CMK (cell line): ENCODE measurements at places on chromosomes 1 and 21.

- no peak for DNase-seq
Measured at GRCh38 chr1:245939756-245940345, 567.2 kb downstream of the SMYD3 start.

GRCh38 chr1:147579934-147580537 lies 38.7 kb downstream of the BCL9 start:
- DNase-seq = no peak

DNA sequence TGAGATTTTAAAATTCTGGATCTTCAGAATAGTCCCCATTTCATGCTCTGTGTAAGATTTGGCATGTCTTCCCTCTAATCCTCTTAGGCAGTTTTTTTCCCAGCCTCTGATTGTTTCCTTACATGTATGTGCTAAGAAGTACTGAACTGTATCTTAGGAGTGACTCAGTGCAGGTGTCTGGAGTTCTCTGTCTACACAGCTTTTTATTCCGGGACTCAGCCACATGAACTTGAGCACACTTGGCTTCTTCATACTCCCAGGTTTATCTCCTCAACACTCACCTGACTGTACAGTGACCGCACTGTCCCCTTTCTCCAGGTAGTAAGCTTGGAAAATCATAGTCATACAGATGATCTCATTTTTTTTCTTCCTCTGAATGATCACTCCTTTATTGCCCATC lies 50.7 kb downstream of the SYT14 start:
- no peak for DNase-seq

DNA sequence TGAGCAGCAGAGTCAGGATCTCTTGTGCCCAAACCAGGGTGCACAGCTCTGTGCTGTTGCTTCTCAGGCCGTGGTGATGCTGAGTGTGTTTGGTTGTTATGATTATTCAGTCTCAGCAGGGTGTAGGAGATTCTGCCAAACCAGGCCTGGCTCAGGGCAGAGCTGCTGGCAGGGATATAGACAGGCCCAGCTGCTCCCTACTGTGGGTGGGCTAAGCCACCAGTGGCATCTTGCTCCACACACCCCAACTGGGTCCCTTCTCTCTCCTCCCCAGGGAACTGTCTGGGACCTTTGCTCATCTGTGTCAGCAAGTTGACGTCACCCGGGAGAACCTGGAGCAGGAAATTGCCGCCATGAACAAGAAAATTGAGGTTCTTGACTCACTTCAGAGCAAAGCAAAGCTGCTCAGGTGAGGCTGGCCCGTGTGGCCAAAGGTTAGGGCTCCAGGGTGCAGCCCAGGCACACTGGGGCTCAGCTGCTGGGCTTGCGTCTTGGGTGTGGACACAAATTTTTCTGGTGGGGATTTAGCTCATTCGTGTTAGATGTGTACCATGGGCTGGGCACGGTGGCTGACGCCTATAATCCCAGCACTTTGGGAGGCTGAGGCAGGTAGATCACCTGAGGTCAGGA lies 9.9 kb upstream of the MIIP start:
- no peak for DNase-seq

DNA sequence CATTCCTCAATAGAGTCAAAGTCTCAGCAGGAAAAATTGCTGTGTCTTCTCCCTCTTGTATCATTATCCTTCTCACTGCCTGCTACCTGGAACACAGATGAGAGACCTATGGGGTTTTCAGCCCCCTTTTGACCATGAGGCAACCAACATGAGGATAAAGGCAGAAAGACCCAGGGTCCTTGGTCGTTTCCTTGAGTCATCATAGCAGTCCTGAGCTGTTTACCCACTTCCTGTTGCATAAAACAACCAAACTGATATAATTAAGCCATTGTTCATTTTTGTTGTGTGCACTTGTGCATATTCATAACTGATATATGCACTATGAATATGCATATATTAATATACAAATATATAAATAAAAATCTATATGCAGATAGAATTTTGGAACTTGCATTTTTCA lies 188.3 kb upstream of the MAP1LC3C start:
- DNase-seq = no peak

DNA sequence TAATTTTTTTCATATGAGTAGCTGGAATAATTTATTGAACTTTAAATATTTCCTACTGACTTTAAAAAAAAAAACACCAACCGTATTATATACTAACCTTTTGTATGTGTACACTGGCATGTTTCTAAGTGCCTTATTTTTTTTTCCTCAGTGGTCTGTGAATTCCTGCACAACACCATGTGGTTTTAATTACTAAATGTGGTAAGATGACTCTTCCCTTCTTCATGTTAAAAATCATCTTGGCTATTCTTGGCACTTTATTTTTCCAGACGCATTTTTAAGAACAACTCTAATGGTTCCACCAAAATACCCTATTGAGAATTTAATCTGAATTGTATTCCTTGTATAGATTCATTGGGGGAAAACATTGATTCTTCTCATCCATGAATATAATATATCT lies 28.4 kb downstream of the PPP2R5A start:
- DNase-seq = no peak

DNA sequence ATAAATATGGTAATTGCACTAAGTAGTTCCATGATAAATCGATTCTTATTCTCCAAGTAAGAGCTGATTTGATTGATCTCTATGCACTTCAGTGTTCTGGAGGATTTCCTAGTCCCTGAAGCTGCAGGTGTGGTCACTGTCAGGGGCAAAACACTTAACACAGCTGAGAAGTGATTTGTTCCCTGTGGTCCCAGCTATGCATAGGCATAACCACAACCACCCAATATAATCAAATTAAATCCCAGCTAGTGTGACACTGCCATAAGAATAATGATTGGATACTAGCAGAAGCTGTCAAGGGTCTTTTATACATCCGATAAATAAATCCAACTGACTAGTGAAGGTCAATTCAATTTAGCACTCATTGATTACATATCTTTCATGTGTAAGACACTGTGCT lies 60.1 kb downstream of the PTGER3 start:
- no peak for DNase-seq

GRCh38 chr1:26404641-26405040 lies 6.0 kb upstream of the LIN28A start:
- no peak for DNase-seq

- DNase-seq = no peak
Measured at GRCh38 chr1:8082945-8083344, 56.8 kb upstream of the ERRFI1 start.

- no peak for DNase-seq
Measured at GRCh38 chr1:170800265-170800664, 135.1 kb upstream of the MROH9 start.

DNA sequence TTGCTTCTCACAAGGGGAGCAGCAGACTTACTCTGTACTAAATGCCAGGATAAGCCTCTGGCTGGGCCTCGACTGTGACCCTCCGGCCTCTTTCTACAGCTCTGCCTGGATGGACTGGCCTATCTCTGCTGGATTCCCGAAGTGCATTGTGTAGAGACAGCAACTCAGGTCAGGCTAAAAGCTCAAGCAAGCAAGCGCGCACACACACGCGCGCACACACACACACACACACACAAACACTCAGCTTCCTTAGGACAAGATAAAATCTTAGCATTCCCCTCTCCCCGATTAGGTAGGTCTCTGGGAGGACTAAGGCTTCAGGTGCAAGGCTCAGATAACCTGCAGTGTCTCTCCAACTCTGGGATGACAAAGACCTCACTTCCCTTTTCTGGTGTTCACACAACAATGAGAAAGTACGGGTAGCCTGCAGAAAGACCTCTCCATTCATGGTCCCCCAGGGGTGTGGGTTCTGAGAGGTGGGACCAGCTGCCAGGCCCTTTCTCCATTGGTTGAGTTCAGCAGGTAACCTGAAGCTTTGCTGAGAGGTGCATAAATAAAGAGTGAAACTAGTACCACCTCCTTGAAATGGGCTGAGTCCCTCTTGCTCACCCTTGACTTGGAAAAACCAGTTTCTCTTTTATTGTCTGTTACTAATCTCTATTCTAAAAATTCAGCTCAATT lies 155.1 kb upstream of the CAMK1G start:
- DNase-seq = no peak

- DNase-seq = no peak
Measured at GRCh38 chr1:108609483-108610049, 49.7 kb downstream of the EEIG2 start.

DNA sequence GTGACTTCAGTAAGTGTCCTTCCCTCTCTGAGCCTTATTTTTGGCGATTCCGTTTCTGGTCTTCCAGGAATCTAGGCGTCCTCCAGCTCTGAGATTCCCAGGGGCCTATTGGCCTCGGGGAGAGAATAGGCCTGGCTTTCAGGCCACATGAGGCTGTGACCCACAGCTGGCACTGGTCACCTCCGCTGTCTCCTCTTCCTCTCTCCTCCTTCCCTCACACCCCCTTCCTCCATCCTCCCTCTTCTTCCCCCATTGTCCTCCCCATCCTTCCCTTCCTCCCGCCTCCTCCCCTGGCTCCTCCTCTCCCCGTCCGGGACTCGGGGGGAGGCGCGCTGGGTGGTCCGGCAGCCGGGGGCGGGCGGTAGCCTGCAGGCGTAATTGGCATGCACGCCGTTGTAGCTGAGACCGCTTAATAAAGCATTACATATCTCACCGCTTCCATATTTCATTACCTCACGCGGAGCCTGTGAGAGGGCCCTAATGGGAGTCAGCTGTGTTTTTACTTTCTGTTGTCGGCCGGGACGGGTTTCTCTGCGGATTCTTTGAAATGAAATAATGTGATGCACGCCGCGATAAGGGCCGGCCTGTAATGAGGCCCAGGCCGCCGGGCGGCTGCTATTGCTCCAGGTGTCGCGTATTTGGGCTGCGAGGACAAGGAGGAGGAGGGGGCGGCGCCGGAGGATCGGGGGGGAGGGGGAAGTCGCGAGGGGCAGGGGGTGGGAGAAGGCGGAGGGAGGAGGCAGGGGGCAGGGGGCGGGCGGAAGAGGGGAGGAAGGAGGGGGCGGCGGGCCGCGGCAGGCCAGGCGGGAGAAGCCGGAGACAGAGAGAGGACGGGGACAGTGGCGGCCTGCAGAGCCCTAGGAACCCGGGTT lies 95.3 kb downstream of the FOXD2 start:
- DNase-seq = no peak

DNA sequence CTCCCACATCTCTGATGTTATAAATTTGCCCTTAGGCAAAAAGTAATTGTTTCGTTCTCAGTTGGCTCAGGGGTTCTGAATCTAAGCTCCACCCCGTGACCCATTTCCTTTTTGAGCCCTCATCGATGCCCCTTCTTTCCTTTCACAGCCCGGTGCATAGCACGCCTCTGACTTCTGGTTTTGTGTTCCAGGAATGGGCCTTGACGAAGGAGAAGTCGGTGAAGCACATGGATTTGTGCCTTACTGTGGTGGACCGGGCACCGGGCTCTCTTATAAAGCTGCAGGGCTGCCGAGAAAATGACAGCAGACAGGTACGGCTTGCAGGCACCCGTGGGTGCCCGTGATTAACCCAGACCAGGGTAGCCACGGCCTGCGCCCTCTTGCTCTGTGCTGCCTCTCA lies 151.9 kb downstream of the PGBD5 start:
- DNase-seq = no peak

GRCh38 chr21:26461500-26461899 lies 111.6 kb downstream of the CYYR1 start:
- no peak for DNase-seq

GRCh38 chr1:232132572-232132971 lies 497.4 kb downstream of the SIPA1L2 start:
- no peak for DNase-seq
